ENCODE measurements at places on chromosomes 1 and 21. TPM values are rescaled to one million over a fixed set of nuclear protein-coding genes. Genes with fewer than 3 reads are reported as not detected.

Gene MATN1
- total RNA-seq: 0.54 TPM

DNA sequence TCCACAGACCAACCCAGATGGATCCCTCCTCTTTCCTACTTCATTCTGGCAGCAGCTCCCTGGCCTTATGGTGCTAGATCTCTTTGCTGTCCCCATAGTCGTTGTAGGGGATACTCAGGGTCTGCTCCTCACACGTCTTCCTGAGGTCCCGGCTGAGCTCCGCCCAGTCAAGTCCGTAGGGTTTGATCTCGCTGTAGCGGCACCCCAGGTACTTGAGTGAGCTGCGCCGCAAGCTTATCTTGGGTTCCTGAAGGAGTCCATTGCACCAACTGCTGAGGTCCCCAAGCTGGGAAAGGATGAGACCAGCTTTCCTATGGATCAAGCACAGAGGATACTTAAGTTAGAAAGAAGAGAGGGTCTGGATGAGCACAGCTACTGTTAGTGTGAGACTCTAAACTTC, 300.3 kb downstream of the ASTN1 start:
- peaks cover 17% of the 10 kb centered on the region for H3K36me3 ChIP-seq
- H3K27me3 ChIP-seq: no peaks in the 10 kb centered on the region
- H3K27ac ChIP-seq: no peak overlapping the region
- no peak overlapping the region for H3K4me3 ChIP-seq
- no peak for DNase-seq
- H3K4me1 ChIP-seq: no peaks in the 10 kb centered on the region

Gene CACYBP
- total RNA-seq: 172 TPM

DNA sequence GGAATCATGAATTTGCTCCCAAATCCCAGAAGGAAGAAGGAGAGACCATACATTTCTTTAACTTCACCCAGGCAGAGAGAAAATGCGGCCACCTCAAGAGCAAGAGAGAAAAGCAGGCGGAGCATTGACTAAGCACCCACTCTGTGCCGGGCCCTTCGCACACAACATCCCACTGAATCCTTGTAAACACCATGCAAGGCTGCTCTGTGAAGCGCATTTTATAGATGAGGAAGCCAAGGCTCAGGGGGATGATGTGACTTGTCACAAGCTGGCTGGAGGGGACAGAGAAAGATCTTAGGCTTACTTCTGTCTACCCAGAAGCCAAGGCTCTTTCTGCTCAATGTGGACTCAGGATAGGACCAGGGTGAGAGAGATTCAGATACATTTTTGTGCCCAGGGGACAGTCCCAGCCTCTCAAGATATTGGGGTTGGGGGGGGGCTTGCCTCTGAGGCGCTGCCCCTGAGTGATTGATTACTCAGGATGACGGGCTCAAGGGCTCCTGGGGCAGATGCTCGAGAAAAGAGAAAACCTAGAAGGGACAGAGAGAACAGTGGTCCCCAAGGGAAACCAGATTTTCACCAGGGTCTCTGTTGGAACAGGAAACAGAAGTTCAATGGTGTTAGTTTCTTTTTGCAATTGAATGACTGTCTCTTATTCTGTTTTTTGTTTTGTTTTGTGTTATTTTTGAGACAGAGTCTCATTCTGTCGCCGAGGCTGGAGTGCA, 19.5 kb downstream of the PADI2 start:
- no peak overlapping the region for H3K27ac ChIP-seq
- H3K4me1 ChIP-seq: peaks cover 37% of the 10 kb centered on the region
- peaks cover 17% of the 10 kb centered on the region for H3K27me3 ChIP-seq
- DNase-seq: no peak
- H3K36me3 ChIP-seq: no peaks in the 10 kb centered on the region

Gene DCST2
- 1.3 TPM for total RNA-seq

- H3K27ac ChIP-seq: peak overlapping the region; percentile 8
- H3K36me3 ChIP-seq: no peaks in the 10 kb centered on the region
- no peak overlapping the region for H3K4me3 ChIP-seq
- H3K4me1 ChIP-seq: peaks cover 17% of the 10 kb centered on the region
Observed at GRCh38 chr1:181119093-181119989, 30.8 kb downstream of the IER5 start.

Gene OR2T11
- total RNA-seq: not detected

DNA sequence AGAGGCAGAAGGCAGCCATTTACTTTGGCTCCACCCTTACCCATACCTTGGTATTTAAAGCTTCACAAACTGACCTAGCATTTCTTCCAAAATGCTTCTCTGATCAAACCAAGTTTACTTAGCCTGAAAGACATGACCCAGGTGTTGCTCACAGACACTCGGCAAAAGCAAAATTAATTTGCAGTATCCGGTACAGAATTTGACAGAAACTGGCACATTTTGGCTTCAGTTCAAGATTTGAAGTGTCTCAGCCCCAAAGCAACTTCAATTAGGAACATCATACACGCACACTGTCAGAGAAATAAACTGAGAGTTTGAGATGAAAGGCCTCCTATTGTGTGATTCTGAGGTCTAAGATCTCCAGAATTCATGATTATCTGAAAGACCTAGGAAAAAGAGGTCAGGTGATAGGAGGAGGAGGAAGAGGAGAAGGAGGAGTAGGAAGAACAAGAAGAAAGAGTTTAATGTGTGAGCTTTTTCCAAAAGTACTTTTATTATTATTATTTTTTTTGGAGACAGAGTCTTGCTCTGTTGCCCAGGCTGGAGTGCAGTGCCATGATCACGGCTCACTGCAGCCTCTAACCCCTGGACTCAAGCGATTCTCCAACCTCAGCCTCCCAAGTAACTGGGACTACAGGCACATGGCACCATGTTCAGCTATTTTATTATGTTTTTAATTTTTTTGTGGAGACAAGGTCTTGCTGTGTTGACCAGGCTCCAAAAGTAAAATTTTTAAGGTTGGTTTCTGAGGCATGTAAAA, 143.6 kb downstream of the SLC45A1 start:
- H3K27me3 ChIP-seq: no peaks in the 10 kb centered on the region
- H3K4me1 ChIP-seq: peaks cover 89% of the 10 kb centered on the region
- H3K27ac ChIP-seq: no peak overlapping the region
- H3K4me3 ChIP-seq: no peak overlapping the region
- H3K36me3 ChIP-seq: no peaks in the 10 kb centered on the region
- DNase-seq: no peak
